ENCODE measurements at places on chromosomes 3 and 15.

DNA sequence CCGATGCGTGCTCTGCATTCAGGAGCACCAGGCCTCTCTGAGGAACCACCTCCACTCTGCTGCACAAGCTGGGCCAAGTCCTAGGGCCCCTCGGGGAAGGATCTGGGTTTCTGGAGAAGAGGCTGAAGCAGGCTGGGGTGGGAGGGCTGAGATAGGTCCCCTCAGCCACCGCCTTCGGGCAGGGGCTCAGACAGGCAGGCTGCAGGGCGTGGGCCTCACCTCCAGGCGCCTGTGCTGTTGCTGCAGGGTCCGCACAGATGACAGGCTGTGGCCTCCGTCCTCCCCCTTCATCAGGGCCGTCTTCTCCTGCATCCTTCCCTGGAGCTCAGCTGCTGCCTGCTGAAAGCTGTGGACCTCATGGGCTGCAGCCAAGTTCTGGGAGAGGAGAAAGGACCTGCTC lies 15.2 kb downstream of the PLA2G4B start:
- no peak for DNase-seq

GRCh38 chr3:175378348-175378747 lies 519.2 kb downstream of the NAALADL2 start:
- no peak for DNase-seq

DNA sequence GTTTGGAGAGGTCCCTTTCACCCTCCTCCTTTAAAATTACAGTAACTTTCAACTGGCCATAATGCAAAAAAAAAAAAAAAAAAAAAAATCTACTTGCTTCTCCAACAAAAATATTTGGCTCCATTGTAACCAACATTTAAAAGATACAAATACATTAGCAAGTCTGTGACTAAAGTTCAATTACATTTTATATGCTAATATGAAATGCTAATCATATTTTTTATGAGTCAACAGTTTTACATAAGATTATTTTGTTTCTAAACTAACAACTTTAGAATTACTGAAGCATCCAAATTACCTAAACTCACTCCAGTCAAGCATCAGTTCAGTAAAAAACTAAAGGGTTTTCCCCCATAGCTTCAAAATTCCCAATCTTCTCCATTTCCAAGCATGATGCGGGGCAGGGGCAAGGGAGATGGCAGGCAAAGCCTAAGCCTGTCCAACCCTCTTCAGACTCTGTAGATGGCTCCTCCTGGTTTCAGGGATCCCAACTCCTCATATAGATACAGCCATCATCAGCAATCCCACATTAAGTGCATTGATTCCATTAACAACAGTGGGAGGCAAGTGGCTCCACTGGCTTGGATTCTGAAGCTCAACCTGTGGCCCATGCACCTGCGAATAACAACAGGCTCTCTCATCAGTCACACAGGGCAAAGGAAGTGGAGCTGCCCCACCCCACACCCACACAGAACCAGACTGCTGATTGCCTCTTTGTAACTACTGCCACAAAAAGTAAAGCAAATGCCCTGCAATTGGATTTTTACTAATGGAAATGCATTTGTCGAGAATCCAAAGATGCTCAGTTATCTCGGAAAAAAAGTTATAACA lies 15.0 kb downstream of the SFMBT1 start:
- no peak for DNase-seq

GRCh38 chr3:66018057-66019033 lies 20.4 kb downstream of the MAGI1 start:
- DNase-seq = no peak

GRCh38 chr3:159821110-159821509 lies 167.5 kb upstream of the IL12A start:
- DNase-seq = no peak

GRCh38 chr3:29534006-29534405 lies 253.1 kb downstream of the RBMS3 start:
- no peak for DNase-seq

- DNase-seq = no peak
Measured at GRCh38 chr3:50523279-50523811, 19.9 kb upstream of the CACNA2D2 start.

- no peak for DNase-seq
Measured at GRCh38 chr3:119352863-119353527, 58.8 kb downstream of the ARHGAP31 start.

DNA sequence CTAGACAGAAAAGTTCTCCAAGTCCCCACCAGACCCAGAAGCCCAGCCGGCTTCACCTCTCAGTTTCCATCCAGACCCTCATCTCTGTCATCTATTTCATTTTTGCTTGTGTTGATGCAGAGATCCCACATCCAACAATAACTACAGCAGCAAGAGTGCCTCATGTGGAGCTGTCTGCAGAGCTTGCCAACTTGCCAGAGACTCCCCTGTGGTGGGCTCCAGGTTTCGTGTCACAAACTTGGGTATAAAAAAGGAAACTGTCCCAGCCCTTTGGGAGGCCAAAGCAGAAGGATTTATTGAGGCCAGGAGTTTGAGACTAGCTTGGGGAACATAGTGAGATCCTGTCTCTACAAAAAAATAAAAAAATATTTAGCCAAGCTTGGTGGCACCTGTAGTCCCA lies 182.4 kb upstream of the ATP10A start:
- DNase-seq = no peak

DNA sequence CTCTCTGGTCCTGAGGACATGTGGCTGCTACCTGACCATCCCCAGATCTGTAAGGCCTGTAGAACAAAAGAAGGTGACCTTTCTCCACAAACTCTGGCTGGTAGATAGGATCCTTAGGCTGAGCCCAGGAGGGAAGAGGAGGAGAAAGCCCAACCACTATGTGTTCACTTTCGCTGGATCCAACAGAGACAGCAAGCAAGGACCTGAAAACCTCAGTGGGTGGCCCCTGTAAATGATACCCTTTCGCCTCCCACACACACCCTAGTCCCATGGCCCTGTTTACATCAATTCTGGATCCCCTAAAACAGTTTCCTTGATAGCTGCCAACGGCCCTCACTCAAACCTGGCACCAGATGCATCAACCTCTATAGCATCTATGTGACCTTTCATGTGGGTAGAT lies 22.4 kb downstream of the CCDC12 start:
- DNase-seq = no peak
